ENCODE measurements at places on chromosomes 1 and 21. TPM values are rescaled to one million over a fixed set of nuclear protein-coding genes. Genes with fewer than 3 reads are reported as not detected.

Gene FCMR
- total RNA-seq: 23.2 TPM

Gene AADACL3
- not detected for total RNA-seq

Gene CATSPERE
- total RNA-seq: 0.24 TPM

Gene PSMG1
- total RNA-seq: 42.0 TPM

DNA sequence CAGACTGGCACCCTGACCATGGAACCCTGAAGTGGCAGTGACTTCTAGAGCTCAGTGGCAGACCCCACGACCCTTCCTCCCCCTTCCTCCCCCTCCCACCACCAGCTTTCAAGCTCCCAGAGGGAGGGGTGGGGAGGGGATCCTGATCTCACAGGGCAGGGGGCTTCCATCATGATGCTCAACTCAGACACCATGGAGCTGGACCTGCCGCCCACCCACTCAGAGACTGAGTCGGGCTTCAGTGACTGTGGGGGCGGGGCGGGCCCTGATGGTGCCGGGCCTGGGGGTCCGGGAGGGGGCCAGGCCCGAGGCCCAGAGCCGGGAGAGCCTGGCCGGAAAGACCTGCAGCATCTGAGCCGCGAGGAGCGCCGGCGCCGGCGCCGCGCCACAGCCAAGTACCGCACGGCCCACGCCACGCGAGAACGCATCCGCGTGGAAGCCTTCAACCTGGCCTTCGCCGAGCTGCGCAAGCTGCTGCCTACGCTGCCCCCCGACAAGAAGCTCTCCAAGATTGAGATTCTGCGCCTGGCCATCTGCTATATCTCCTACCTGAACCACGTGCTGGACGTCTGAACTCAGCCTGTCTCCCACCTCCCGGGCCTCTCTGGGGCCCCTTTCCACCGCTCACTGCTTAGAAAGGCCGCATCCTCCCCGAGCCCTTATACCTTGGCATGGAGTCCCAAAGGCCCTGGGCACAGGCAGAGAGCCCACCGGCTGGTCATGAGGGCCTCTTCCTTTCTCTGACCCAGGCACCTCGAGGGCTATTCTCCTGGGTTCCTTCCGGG is 3.9 kb downstream of the NHLH1 start:
- DNase-seq: no peak

DNA sequence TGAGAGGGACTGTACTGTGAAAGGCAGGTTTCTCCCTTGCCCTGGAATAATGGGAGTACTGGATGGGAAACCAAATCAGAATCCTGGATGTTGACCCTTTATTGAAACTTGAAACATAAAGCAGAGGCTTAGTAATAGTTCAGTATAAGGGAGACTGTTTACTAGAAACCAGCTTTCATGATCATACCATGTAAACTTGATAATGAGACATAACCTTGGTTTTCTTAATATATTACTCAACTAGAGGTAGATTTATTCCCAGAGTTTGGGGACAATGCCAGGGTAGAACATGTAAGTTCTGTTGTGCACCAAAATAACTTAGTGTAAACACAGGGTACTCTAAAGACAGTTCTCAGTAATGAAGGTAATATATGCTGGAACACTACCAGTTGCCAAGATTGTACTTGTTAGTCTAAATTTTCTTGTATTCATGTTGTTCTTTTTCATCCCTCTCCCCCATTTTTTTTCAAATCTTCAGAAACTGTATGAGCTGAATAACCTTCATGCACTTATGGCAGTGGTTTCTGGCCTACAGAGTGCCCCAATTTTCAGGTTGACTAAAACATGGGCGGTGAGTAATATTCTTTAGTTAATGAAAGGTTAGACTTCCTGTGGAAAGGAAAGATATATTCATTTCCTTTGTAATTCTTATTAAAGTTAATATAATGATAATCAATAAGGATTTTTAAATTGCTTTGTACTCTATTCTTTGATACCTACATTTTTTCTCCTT is 49.6 kb downstream of the ANGPTL1 start:
- DNase-seq: no peak

GRCh38 chr1:59152511-59152910 is 144.4 kb upstream of the FGGY start:
- no peak for DNase-seq

- no peak for DNase-seq
These were observed 486 bp downstream of the SLC27A3 start for GRCh38 chr1:153775458-153776327.

- DNase-seq: no peak
These were observed 6.9 kb upstream of the RAB7B start for GRCh38 chr1:206010060-206010459.

DNA sequence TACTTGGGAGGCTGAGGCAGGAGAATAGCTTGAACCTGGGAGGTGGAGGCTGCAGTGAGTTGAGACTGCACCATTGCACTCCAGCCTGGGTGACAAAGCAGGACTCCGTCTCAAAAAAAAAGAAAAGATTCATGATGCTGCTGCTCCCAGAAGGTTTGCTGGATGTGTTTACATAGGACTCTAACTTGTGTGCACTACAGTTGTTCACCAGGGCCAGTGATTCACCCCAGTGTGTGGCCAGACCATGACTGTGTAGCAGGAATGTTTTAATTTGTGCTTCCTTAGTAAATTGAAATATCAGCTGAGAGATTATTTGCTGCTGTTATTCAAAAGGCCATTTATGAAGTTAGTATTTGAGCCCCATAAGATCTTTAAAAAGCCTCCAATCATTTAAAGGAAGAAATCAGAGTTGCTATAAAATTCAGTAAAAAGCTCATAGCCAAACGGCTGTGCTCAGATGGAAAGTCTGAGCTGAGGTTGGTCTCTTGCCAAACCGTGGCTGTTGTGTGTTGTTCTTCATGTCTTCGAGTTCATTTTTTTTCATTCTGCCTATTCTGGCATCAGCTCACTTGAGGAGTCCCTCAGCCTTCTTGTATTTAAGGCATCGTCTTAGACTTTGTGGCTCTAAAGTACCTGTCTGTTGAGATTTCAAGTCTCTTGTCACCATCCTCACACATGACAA is 18.1 kb upstream of the PGD start:
- no peak for DNase-seq

DNA sequence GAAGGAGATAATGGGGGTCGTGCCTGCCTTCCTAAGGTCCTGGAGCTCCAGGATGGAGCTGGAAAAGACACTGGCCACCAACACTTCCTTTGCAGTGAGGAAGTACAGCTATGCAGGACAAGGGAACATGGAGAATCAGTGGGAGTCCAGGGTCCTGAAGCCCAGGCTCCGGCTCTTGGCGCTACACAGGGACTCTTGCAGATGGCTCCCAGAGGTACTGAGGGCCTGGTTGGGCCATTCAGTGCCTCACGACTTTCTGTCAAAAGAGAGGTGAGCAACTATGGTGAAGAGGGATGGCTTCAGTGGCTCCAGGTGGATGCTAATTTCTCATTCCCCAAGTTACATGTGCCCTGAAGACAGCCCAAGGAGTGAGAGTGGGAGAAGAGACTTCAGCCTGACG is 1.8 kb upstream of the ETNK2 start:
- no peak for DNase-seq

Measured in omental fat pad (tissue), 4 donors.